NCI-H774 (cell line): ENCODE measurements at places on chromosomes 3 and 15.

GRCh38 chr3:172289583-172289982 lies 158.7 kb downstream of the GHSR start:
- DNase-seq = no peak

DNA sequence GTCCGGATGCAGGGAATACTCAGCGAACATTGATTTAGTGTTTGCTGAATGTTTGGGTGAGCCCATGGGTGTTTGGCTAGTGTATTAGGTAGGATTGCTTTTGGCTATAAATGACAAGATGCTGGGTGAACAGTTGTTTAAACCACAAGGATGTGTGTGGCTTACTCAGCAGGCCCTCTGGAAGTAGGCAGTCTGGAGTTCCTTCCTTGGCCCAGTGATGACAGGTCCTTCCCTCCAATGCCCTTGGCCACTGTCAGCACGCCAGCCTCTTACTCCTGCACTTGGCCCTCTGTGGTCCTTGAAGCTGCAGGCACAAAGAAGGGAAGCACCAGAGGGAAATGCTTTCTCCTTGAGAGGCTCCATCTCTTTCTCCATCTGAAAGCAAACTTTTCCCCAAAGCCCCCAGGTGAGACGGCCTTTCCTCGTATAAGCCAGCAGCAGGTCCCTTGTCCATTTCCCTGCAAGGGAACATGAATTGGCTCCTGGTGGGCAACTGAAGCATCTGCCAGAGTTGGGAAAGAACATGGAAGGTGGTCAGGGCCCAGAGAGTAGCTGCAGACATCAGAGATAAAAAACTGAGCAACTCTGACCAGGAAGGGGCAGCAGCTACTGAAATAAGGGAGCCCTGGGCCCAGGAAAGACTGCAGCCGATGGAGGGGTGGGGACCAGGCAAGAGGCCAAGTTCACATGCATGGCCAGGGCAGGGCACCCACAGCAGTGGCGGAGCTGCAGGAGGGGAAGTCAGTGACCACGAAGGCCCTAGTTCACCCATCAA lies 105.0 kb downstream of the TPRA1 start:
- no peak for DNase-seq

GRCh38 chr15:28178290-28178689 lies 79.2 kb upstream of the OCA2 start:
- DNase-seq = no peak

GRCh38 chr15:39914977-39915376 lies 5.1 kb downstream of the GPR176 start:
- no peak for DNase-seq

DNA sequence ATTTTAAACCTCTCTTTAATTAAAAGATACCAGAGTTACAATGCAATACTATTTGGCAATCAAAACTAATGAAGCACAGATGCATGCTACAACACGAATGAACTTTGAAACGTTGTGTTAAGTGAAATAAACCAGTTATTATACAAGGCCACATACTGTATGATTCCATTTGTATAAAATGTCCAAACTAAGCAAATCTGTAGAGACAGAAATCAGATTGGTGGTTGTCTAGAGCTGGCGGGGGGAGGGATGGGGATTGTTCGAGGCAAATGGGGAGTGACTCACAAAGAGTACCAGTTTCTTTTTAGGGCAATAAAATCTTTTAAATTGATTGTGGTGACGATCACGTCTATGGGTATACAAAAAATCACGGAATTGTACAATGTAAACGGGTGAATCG lies 677.0 kb downstream of the NTRK3 start:
- DNase-seq = no peak

DNA sequence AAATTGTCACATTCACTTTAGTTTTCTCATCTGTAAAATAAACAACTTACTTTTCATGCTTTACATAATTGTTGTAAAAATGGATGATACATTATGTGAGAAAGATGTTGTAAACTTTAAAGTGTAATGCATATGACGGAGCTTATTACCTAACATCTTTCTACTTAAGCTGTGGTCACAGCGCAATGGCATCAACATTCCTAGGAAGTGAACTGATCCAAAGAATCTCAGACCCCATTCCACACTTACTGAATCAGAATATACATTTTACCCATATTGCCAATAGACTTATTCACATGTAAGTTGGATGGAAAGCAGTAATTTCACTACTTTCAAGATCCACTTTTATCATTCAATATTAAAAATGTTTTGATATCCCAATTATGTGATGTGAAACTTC lies 497.5 kb downstream of the FGF12 start:
- DNase-seq = no peak

GRCh38 chr3:117550766-117551165 lies 841.2 kb downstream of the TUSC7 start:
- DNase-seq = no peak

DNA sequence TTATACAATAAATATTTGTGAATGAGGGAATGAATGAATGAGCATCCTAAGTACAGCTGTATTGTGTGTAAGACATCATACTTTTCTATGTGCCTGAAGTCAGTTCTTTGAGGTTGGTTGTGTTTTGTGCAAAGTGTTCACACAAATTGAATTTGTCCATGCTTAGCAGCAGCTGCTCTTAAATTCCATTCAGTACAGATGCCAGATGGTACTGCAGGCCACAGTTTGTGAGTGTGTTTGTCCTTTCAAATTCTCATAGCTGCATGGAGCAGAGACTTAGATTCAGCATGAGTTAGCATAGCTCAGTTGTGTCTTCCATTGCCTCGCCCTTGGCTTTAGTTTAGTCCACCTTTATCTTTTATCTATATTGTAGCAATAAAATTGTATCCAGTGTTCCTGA lies 3.8 kb upstream of the ZNF385D start:
- DNase-seq = no peak

- no peak for DNase-seq
Measured at GRCh38 chr3:184680385-184681345, 31.2 kb downstream of the MAGEF1 start.

- DNase-seq = no peak
Measured at GRCh38 chr3:70000028-70000410, 486 bp downstream of the SAMMSON start.

- no peak for DNase-seq
Measured at GRCh38 chr15:31098491-31098917, 3.0 kb downstream of the TRPM1 start.

GRCh38 chr3:131349946-131350347 lies 31.6 kb upstream of the NUDT16 start:
- DNase-seq = no peak
